ENCODE measurements at places on chromosomes 7 and 10.

- no peak for DNase-seq
These were observed 59.1 kb upstream of the PPP1R3C start for GRCh38 chr10:91691981-91692380.

DNA sequence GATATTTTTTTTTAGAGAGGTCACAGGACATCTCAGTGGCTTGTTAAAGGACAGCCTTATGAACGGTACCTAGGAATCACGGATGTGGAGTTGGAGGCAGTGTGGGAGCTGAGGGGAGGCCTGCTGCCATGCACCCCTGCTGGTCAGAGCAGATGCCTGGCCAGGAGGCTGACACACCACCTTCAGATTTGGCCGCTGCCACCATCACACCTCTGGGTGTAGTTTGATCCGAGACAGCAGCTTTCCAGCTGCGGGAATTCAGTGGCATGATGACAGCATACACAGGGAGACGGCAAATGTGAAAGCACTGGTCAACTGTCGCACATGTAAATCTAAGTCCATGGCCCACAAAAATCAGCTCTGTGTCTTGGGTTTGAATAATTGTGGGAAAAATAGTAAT lies 285.4 kb downstream of the ADARB2 start:
- no peak for DNase-seq

GRCh38 chr10:80908611-80909010 lies 370.9 kb downstream of the SH2D4B start:
- DNase-seq, result no peak

- DNase-seq, result no peak
These were observed 50.2 kb downstream of the LAMB4 start for GRCh38 chr7:108079648-108080591.

DNA sequence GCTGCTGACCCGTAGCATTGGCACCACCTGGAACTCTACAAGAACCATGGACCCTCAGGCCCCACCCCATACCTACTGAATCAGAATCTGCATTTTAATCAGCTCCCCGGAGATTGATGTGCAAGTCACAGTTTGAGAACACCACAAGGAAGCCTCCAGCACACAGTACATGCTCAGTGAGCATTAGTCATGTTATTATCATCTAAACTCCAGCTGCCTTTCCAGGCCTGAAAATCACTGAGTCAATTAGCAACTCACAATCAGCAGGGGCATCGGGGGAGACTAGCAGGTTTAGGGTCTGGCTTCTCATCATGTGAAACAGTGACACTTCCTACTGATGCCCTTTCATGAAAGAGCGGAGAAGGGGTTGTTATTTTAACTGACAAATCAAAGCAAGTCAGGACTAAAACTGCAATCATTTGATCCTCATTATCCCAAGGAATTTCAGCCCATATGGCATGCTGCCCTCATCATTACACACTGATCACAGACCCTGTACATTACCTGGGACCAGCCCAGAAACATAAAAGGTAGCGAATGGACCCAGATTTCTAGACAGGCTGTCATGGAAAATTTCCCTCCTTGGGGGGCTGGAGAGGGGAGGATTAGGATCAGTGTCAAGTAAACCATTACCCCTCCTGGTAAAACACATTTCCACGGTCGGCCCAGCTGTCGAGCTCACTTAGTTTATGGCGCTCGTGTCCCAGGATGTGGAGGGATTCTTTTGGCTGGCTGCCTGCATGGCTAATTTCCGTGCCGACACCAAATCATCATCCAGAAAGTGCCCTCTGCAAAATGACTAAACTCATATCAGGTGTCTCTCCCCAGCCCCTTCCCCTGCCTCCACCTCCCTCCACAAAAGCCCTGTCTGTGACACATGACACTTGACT lies 122.8 kb downstream of the PRLHR start:
- DNase-seq, result no peak
